ENCODE measurements at places on chromosomes 4 and X. TPM values are rescaled to one million over a fixed set of nuclear protein-coding genes. Genes with fewer than 3 reads are reported as not detected.

GRCh38 chrX:15448010-15448639 is 45.0 kb downstream of the PIR start:
- no peak for DNase-seq

Gene RIBC1
- polyA plus RNA-seq, result 3.1 TPM

Gene GAGE12F
- polyA plus RNA-seq, result not detected

GRCh38 chrX:71366674-71367256 is 608 bp downstream of the TAF1 start:
- DNase-seq, result no peak

Measured in right lung (tissue), 10 donors.